ENCODE measurements at places on chromosomes 12 and 14. TPM values are rescaled to one million over a fixed set of nuclear protein-coding genes. Genes with fewer than 3 reads are reported as not detected.

DNA sequence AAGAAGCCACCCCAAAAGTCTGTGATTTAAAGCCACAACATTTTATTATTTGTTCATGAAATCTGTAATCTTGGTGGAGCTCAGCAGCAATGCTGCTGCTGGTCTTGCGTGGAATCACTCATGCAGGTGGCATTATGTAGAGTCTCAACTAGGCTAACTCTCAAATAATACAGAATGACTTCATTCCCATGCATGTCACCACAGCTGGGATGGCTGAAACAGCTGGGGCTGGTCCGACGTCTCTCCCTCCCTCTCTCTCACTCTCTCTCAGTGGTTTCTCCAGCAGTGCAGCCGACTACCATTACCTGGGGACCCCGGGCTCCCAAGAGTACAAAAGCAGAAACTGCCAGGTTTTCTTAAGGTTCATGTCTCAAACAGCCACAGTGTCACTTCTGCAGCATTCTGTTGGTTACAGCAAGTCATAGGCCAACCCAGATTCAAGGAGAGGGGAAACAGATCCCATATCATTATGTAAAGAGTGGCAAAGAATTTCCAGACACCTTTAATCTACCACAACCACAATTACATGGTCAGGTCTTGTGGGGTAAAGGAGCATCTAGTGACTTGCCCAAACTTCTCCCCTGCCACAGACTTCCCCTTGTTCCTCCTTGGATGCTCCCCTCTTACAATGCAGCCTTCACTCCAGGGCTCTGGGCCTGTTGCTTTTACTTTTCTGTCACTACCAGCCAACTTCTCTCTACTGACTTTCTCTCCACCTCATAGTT lies 192.0 kb upstream of the HMGA2 start:
- no peak for DNase-seq

GRCh38 chr12:47889040-47889439 lies 15.8 kb downstream of the VDR start:
- no peak for DNase-seq

The IFI27L2 gene
- 99.6 TPM for total RNA-seq

- no peak for DNase-seq
Measured at GRCh38 chr12:11564984-11565651, 84.4 kb upstream of the ETV6 start.

- no peak for DNase-seq
Measured at GRCh38 chr12:13165617-13166041, 30.9 kb upstream of the EMP1 start.

All from NCI-H460 (cell line).